ENCODE measurements at places on chromosomes 5 and 9. TPM values are rescaled to one million over a fixed set of nuclear protein-coding genes. Genes with fewer than 3 reads are reported as not detected.

The LRRC70 gene
- total RNA-seq, result 1.5 TPM

The CAMK2A gene
- not detected for total RNA-seq

The PCDHB4 gene
- total RNA-seq, result 0.43 TPM

The WDR31 gene
- 2.4 TPM for total RNA-seq

The SLC34A3 gene
- not detected for total RNA-seq

The IL3 gene
- total RNA-seq, result not detected

The CXCL14 gene
- not detected for total RNA-seq

- DNase-seq, result no peak
These were observed 37.4 kb downstream of the KIF2A start for GRCh38 chr5:62343428-62343827.

DNA sequence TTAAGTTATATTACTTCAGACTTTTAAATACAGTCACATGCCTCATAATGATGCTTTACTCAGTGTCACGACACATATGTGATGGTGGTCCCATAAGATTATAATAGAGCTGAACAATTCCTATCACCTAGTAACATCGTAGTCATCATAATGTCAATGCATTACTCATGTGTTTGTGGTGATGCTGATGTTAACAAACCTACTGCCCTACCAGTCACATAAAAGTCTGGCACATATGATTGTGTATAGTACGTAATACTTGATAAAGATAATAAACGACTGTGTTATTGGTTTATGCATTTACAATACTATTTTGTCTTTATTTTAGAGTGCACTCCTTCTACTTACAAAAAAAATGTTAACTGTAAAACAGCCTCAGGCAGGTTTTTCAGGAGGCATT, 103.7 kb downstream of the PAM start:
- DNase-seq, result peak; percentile 43

DNA sequence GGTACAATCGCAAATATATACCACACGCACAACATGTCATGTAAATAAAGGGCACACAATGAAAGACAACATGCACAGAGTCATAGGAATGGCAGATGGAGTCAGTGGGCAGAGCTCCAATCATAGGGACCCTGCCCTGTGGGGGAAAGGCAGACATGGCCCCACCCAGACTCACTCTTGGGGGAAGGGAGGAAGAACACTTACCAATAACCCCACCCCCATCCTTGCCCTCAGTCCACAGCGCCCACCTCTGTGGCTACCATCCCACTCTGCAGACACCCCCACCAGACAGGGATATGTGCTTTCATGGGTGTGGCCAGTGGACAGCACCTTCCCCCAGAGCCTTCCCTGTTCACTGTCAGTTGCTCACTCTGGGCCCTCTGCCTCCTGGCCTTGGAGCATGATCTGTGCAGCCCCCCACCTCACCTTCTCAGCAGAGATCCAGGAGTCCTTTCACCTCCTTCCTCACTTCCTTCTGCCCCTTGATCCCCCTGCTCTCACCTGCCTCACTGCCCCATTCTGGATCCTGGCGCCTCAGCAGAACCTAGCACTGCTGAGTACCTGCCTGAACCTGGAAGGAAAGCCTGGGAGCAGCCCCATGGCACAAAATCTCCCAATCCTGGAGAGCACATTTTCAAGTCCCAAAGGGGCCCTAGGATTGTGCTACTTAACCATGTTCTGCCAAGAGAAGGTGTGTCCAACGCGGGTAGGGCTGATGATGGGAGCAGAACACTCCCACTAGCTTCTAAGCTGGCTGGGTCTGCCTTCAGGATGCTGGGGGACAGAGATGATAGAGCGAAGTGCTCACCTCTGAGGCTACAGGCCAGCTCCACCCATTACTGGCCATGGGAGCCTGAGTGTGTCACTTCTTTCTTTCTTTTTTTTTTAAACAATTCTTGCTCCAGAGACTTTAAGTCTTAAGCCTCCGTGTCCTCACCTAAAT, 1.5 kb upstream of the PHF19 start:
- no peak for DNase-seq

- peak; percentile 76 for DNase-seq
These were observed 85.9 kb downstream of the SETX start for GRCh38 chr9:132268725-132269352.

DNA sequence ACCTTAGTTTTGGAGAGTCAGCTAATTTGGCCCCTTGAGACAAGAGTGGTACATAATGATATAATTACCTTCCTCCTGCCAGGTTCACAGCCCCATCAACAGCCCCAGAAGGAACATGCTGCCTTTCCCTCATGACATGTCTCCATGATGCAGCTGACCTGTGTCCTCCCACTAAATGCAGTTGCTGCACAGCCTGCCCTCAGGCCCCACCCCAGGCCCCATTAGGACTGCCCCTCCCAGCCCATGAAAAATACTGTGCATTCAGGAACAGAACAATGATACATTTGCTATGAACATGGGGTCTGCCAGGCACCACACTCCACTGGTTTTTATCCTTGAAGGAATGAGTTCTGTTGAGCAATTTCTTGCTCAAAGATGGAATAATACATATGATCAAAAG, 176.4 kb downstream of the C5orf15 start:
- DNase-seq, result no peak

GRCh38 chr5:37437711-37438110, 58.6 kb downstream of the WDR70 start:
- DNase-seq, result no peak

- no peak for DNase-seq
These were observed 34.2 kb upstream of the MSH3 start for GRCh38 chr5:80620211-80620610.

GRCh38 chr9:20573023-20573422, 49.3 kb downstream of the MLLT3 start:
- DNase-seq, result no peak

- DNase-seq, result no peak
These were observed 105.7 kb upstream of the ADAMTSL1 start for GRCh38 chr9:18368206-18368605.

- DNase-seq, result no peak
These were observed 15.7 kb downstream of the LPCAT1 start for GRCh38 chr5:1507961-1508658.

DNA sequence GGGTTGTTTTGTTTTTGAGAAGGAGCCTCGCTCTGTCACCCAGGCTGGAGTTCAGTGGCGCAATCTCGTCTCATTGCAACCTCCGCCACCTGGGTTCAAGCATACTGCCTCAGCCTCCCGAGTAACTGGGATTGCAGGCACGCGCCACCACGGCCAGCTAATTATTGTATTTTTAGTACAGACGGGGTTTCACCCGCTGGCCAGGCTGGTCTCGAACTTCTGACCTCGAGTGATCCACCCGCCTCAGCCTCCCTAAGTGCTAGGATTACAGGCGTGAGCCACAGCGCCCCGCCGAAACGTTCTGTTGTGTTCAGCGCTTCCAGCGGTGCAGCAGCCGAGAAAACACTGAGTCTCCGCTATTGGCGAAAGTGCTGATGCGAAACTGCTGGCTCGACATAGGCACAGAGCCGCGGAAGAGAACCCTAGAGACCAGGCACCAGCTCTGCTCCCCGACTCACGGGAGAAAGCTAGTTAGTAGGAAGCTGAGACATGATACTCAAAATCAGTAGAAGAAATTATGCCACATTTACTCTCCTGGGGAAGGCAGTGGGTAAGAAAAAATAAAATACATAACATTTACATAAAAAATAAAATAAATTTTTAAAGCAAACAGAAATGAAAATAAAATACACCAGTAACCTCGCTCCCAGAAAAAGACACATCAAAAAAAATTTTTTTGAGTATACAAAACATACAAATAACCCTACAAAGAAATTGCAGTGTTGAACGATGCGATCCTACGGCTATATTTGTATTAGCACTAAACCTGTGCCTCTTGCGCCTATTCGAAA, 31.6 kb downstream of the ANXA2R start:
- peak; percentile 97 for DNase-seq

DNA sequence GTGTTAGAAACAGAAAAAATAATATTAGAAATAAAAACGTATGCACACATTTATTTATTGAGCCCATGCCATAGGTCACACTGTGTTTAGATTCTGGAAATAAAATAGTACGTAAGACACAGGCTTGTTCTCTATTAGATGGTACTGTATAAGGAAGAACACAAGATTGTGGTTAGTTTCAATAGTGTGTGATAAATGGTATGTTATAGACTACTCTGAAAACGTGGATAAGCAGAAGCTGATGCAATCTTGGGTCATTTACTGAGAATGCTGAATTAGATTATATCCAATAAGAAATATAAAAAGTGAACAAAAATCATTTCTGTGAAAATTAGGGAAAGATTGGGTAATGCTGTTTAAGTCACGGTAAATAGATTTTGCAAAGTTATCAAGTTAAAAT, 1456.4 kb upstream of the ACO1 start:
- DNase-seq, result no peak
